ENCODE measurements at places on chromosomes 5 and 9. TPM values are rescaled to one million over a fixed set of nuclear protein-coding genes. Genes with fewer than 3 reads are reported as not detected.

The PSMB7 gene
- 264 TPM for total RNA-seq

The SPINK7 gene
- total RNA-seq: not detected

The SPINK1 gene
- total RNA-seq: not detected

The ADAMTS13 gene
- total RNA-seq: 3.6 TPM
